ENCODE measurements at places on chromosomes 16 and 17. TPM values are rescaled to one million over a fixed set of nuclear protein-coding genes. Genes with fewer than 3 reads are reported as not detected.

CD300LB gene
- total RNA-seq, result not detected

DNA sequence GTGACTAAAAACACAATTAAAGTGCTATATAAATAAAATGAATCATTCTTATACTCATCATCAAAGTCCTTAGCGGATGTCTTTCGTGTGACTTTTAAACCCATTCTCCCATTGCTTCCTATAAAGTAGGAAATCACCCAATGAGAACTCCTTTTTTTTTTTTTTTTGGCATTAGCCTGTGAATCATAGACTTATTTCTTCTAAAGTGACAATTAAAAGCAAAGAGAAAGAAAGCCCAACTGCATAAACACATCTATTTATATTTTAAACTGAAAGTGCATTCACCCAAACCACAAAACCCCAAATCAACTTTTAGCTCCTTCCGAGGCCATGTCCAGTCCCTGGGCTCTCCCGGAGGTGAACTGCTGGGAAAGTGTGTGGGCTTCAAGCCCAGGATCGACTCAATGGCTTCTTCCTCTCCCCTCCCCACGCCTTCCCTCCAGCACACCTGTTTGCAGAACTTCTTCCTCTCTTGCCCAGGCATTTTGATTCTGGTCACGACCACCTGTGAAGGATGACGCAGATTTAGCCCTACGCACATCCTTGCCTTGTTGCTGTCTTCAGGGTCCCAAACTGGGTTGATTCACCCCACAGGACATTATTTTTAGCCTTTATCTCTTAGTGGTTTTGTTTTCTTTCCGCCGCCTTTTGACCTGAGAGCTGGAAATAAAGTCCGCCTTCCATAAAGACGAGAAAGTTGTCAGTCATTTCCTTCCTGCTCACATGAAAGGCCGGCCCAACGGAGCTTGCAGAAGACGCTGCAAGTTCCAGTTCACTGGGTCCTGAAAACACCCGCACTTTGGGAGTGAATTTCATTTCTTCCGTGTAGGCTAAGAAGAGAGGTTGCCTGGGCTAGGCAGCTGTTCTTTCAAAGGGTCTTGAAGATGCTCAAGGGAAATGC is 166.8 kb downstream of the MAP2K6 start:
- no peak overlapping the region for H3K27ac ChIP-seq
- no peak overlapping the region for H3K4me3 ChIP-seq
- no peaks in the 10 kb centered on the region for H3K27me3 ChIP-seq
- 0 out of 2 replicates have a peak, but pooled peaks cover 3% of the 10 kb centered on the region for H3K4me1 ChIP-seq
- peak; percentile 34 for DNase-seq

GRCh38 chr16:57533431-57534336 is 2.7 kb downstream of the CCDC102A start:
- H3K4me1 ChIP-seq, result peaks cover 10% of the 10 kb centered on the region
- peak; percentile 25 for DNase-seq
- H3K4me3 ChIP-seq, result peak overlapping the region; percentile 38
- H3K27me3 ChIP-seq, result no peaks in the 10 kb centered on the region
- H3K27ac ChIP-seq, result no peak overlapping the region

- no peak overlapping the region for H3K27ac ChIP-seq
- H3K36me3 ChIP-seq, result no peaks in the 10 kb centered on the region
- H3K4me1 ChIP-seq, result no peaks in the 10 kb centered on the region
- no peak overlapping the region for H3K4me3 ChIP-seq
- H3K27me3 ChIP-seq, result no peaks in the 10 kb centered on the region
Observed at GRCh38 chr16:87561200-87562105, 40.9 kb upstream of the JPH3 start.

- no peak for DNase-seq
- no peak overlapping the region for H3K27ac ChIP-seq
- no peaks in the 10 kb centered on the region for H3K27me3 ChIP-seq
- no peaks in the 10 kb centered on the region for H3K36me3 ChIP-seq
- H3K4me1 ChIP-seq, result no peaks in the 10 kb centered on the region
Observed at GRCh38 chr17:65523411-65523810, 38.0 kb downstream of the AXIN2 start.

Data from H9 (cell line).